ENCODE measurements at places on chromosomes 16 and 17. TPM values are rescaled to one million over a fixed set of nuclear protein-coding genes. Genes with fewer than 3 reads are reported as not detected.

DNA sequence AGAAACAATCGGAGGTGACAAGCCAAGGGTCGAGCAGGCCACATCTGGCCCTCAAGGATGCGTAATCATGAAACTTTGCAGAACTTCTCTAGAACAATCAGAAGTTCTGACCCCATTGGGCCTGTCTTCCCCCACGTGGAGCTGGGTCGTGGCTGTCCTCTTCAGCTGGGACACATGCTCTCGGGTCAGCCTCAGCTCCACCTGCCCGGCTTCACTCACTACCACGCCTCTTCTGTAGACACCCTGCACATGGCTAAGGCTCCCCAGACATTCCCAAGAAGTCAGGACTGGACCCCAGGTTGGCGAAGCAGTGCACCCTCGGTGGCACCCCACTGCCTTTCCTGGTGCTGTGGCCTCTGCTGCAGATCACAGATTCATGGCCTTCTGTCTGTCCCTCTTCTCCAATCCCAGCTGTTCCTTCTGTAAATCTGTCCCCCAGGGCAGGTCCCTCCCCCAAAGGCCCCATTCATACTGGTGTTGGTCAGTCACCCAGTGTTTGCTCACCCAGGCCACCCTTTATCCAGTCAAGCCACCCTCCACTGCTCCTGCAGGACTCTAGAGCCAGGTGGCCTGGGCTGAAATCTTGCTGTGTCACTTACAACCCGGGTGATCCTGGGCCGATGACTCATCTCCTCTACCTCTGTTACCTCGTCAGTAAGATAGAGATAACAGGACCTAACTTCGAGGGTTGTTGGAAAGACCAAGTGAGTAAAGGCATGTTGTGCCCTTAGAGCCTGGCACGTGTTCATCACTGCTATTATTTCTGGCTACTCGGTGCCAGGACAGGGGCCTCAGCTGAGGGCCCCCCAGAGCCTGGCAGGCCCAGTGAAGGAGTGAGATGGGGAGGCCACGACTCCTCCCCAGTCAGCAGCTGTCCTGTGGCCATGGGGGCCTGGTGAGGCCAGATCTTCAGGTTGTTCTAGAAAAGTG is 1.4 kb upstream of the SLC5A11 start:
- H3K4me3 ChIP-seq, result no peak overlapping the region
- DNase-seq, result no peak
- no peak overlapping the region for H3K27ac ChIP-seq
- H3K36me3 ChIP-seq, result no peaks in the 10 kb centered on the region
- H3K27me3 ChIP-seq, result no peaks in the 10 kb centered on the region

DNA sequence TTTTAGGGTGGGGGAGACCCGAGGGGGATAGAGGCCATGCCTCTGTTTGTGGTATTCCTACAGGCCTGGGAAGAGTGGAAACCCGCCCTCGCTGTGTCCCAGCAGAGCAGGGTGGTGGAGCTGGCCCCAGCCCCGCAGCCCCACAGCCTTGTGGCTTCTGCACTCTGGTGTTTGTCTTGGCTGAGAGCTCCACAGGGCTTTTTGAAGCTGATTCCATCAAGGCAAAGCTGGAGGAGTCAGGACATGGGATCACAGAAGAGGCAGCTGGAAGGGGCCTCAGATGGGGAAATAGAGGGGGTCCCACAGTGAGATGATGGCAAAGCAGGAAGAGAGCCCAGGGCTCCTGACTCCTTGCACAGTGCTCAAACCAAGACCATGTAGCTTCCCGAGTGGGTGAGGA is 5.0 kb upstream of the WFIKKN2 start:
- H3K27ac ChIP-seq, result no peak overlapping the region
- peaks cover 8% of the 10 kb centered on the region for H3K4me1 ChIP-seq
- no peak for DNase-seq
- H3K27me3 ChIP-seq, result peaks cover 11% of the 10 kb centered on the region

GRCh38 chr16:48562475-48562874 is 47.5 kb downstream of the N4BP1 start:
- H3K4me1 ChIP-seq, result peaks cover 61% of the 10 kb centered on the region
- no peak overlapping the region for H3K4me3 ChIP-seq
- no peak for DNase-seq
- H3K36me3 ChIP-seq, result peaks cover 58% of the 10 kb centered on the region
- no peaks in the 10 kb centered on the region for H3K27me3 ChIP-seq

DNA sequence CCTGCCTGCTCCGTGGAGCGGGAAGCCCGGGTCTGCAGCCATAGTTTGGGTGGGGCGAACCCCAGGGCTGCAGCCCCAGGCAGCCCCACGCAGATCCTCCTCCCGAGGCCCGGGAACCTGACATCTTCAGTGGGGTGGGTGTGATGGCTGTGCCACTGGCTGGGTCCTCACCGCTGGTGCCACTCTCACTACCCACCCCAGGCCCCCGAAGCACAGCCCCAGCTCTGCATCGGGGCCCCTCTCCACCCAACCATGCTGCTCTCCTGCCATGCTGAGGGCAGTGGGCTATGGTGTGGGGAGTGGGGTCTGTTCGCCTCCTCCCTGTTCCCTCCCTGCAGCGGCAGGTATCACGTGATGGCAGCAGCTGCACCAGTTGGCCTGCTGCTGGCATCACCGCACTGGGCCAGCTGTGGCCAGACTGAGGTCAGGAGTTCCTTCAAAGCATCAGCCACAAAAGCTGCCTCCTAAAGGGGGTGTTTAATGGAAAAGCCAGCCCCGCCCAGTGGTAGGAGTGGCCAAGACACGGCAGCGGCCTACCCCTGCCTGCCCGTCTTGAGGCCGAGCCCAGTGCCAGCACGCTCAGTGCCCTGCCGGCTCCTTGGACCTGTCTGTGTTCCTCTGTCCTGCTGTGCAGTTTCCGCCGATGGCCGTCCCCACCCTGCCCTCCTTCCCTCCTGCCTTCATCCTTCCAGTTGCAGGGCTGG is 10.8 kb downstream of the KCTD5 start:
- H3K4me1 ChIP-seq, result no peaks in the 10 kb centered on the region
- no peaks in the 10 kb centered on the region for H3K27me3 ChIP-seq
- DNase-seq, result no peak
- no peak overlapping the region for H3K27ac ChIP-seq
- H3K36me3 ChIP-seq, result peaks cover 19% of the 10 kb centered on the region

DNA sequence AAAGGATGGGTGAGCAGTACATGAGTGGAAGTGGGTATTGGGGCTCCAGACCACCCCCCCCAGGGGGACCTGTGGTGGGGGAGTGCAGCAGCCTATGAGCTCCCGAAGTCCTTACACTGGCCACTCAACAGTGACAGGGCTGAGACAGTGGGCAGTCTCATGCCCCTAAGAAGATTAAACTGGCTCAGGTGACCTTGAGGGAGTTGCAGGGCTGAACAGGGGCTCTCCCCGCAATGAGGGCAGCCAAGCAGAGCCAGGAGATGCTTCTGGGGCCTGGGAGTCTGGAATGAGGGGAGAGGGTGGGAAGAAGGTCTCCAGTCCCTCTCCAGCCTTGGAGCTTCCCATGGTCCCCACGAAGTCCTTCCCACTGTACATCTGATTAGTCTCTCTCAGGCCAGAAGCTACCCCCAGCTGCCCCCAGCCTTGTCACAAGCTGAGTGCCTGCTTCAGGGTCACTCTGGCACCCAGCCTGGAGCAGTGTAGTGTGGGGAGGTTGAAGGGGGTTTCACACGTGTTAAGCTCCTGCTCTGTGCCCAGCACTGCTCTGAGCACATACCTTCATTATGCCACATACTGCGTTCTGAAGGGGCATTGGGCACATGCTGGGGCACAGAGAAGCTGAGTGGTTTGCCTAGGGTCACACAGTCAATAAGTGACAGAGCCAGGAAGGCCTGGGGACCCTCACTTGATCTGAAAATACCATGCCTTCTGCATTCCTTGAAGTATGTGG is 1.0 kb upstream of the CDH16 start:
- H3K27ac ChIP-seq, result no peak overlapping the region
- peaks cover 27% of the 10 kb centered on the region for H3K27me3 ChIP-seq
- no peaks in the 10 kb centered on the region for H3K36me3 ChIP-seq
- no peak for DNase-seq

DNA sequence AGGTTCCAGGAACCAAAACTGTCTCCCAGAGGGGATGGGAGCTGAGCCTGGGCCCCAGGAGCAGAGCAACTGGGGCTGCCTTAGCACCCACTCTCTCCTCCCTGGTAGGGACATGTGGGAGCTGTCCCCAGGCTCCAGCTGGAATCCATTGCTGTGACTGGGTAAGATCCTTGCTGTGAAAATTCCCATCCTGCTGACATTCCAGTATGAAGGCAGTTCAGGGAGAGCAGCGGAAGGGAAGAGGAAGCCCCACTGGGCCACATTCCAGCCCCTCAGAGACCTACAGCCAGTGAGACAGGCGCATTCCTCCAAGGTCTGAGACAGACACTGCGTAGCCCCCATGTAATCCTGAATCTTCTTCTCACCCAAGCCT is 24.2 kb downstream of the MYO18A start:
- peaks cover 40% of the 10 kb centered on the region for H3K4me1 ChIP-seq
- H3K27ac ChIP-seq, result peak overlapping the region; percentile 94
- H3K36me3 ChIP-seq, result no peaks in the 10 kb centered on the region
- H3K27me3 ChIP-seq, result no peaks in the 10 kb centered on the region

DNA sequence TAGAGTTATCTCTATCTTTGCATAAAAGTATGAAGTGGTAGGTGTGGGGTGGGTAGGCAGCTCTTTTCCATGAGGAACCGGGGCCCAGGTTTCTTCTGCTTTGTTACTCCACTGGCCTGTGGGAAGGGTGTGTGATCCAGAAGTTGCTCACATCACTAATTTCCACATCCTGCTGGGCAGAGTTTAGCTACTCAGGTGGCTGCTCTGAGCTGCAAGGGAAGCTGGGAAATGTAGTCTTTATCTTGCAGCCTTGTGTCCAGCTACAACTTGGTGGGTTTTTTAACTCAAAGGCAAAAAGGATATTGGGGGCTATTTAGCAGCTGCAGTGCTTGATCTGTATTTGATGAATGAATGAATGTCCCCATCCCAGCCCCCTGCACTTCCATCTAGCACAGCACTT is 335.3 kb downstream of the SNX29 start:
- no peaks in the 10 kb centered on the region for H3K27me3 ChIP-seq
- no peaks in the 10 kb centered on the region for H3K36me3 ChIP-seq
- H3K27ac ChIP-seq, result no peak overlapping the region
- peaks cover 6% of the 10 kb centered on the region for H3K4me1 ChIP-seq
- DNase-seq, result no peak
- H3K4me3 ChIP-seq, result no peak overlapping the region

DNA sequence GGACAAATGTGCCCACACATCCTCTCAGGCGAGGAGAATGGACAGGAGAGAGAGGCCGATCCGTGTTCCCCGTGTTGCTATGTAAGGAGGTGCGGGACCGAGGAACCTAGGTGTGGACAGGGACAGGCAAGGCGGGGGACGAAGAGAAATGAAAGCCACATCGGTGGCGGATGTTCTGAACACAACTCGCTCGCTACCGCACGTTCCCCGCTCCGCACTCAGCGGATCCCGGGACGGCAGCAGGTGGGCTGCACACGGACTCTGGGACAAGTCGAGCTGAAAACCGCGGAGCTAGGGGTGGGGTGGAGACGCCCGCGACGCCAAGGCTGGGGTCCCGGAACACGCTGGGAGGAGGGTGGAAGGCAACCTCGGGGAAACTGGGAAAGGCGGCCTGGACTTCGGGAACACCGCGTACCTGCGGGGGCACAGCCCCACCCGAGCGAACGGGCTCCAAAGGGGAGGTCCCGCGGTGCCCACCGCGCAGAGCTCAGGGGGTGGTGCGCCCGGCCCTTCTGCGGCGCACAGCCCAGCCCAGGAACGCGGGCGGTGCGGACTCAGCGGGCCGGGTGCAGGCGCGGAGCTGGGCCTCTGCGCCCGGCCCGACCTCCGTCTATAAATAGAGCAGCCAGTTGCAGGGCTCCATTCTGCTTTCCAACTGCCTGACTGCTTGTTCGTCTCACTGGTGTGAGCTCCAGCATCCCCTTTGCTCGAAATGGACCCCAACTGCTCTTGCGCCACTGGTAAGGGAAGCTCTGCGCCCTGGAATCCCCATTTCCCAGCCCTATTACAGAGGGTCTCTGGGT is at the start of gene MT1E:
Gene MT1E, plus strand, starts transcription at position 642 of the 803 bp plus-strand sequence. Its CDS starts 71 bp downstream, at position 713.
- peak; percentile 67 for DNase-seq
- H3K27me3 ChIP-seq, result peaks cover 5% of the 10 kb centered on the region
- H3K36me3 ChIP-seq, result peaks cover 7% of the 10 kb centered on the region
- H3K27ac ChIP-seq, result peak within 1 kb of the TSS; percentile 95

- DNase-seq, result no peak
- no peaks in the 10 kb centered on the region for H3K27me3 ChIP-seq
- H3K4me1 ChIP-seq, result no peaks in the 10 kb centered on the region
- no peak overlapping the region for H3K4me3 ChIP-seq
- H3K27ac ChIP-seq, result no peak overlapping the region
- H3K36me3 ChIP-seq, result no peaks in the 10 kb centered on the region
Observed at GRCh38 chr17:1159431-1160180, 20.2 kb downstream of the ABR start.

- H3K27me3 ChIP-seq, result no peaks in the 10 kb centered on the region
- peak overlapping the region; percentile 73 for H3K4me3 ChIP-seq
- no peak for DNase-seq
- H3K4me1 ChIP-seq, result peaks cover 20% of the 10 kb centered on the region
Observed at GRCh38 chr16:2686912-2687507, 4.7 kb downstream of the KCTD5 start.

BOLA2 gene
- total RNA-seq, result 22.7 TPM

SCARF1 gene
- total RNA-seq, result 3.3 TPM

DNAAF8 gene
- 0.11 TPM for total RNA-seq

ZFPM1 gene
- 12.9 TPM for total RNA-seq

SEPTIN12 gene
- not detected for total RNA-seq

AGRP gene
- not detected for total RNA-seq

TPSD1 gene
- not detected for total RNA-seq

Measured in activated T-helper 2 cell treated with anti-CD3 and anti-CD28 coated beads, Interferon-gamma antibody, Interleukin-2, Interleukin-4, amounts not matched to agents 10 μg/mL and 5 μg/mL and 100 μg/mL, durations not matched to agents 14 hours and 24 hours and 36 hours (primary cell).